ENCODE measurements at places on chromosomes 5 and 9.

DNA sequence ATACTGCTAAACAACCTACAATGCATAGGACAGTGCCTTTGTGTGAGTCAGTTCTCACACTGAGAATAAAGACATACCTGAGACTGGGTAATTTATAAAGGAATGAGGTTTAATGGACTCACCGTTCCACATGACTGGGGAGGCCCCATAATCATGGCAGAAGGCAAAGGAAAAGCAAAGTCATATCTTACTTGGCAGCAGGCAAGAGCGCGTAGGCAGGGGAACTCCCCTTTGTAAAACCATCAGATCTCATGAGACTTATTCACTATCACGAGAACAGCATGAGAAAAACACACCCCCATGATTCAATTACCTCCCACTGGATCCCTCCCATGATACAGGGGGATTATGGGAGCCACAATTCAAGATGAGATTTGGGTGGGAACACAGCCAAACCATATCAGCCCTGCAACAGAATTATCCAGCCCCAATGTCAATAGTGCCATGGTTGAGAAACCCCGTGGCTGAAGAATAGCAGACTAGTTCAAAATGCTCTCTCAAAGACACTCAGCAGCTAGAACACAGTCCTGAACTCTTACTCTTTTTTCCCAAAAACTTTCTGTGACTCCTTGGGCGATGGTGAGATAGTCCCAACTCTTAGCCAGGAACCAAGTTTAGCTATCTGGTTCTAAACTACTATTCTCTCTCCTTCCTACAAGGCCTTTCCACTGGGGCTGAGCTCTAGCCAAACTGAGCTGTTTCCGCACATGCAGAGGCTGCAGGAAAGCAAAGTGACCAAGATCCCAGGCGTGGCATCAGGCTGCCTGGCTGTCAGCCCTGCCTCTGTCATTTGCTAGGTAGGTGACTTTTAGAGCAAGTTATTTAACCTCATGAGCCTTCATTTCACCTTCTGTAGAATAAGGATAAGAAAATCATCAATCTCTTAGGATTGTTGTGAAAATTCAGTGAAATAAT lies 21.7 kb downstream of the FAT2 start:
- DNase-seq: no peak

- peak; percentile 85 for DNase-seq
These were observed 159.3 kb downstream of the SYK start for GRCh38 chr9:90960941-90961340.

- DNase-seq: no peak
These were observed 440.9 kb upstream of the C9orf72 start for GRCh38 chr9:28014212-28014611.

GRCh38 chr5:61604076-61605025 lies 272.3 kb downstream of the ZSWIM6 start:
- DNase-seq: no peak

DNA sequence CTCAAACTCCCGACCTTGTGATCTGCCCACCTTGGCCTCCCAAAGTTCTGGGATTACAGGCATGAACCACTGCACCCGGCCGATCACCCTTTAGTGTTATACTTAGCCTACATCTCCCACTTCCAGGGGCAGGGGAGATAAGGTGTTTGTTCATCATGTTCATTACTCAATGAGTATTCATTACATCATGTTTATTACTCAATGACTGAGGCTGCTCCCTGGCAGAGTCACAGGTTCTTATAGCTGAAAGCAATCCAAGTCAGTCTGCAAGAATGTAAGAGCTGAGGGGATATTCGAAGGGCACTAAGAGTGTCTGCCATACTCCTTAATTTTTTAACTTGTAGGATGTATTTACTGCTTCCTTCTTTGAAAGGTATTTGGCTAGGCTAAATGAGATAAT lies 214.2 kb downstream of the SPATA31D1 start:
- peak; percentile 56 for DNase-seq

DNA sequence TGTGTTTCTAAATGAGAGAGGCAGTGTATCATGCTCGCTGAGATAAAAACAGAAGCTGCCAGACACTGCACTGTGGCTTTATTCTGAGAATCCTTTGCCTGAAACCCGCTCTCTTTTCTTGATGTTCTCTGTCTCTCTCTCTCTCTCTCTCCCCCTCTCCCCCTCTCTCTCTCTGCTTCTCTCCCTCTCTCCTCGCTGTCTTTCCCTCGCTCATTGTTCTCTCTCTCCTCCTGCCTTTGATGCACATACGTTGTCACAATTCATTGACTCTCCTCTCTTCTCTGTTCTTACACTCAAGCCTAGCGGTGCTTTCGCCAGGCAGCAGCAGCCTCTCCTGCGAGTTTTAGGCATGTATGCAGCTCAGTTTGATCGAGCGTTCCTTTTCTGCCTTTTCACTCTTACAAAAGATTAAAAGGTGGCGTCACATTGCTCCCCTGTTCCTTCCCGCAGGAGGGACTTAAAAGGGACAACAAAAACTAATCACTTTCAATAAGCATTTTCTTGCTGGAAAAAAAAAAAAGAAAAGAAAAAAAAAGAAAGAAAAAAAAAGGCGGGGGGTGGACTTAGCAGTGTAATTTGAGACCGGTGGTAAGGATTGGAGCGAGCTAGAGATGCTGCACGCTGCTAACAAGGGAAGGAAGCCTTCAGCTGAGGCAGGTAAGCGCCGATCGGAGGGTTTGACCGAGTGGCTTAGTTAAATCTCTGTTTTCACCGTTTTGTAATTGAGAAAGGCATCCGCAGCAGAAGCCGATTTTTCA lies 717.9 kb upstream of the WWC1 start:
- DNase-seq: no peak

- DNase-seq: no peak
These were observed 12.8 kb downstream of the PAM start for GRCh38 chr5:102767862-102768261.

DNA sequence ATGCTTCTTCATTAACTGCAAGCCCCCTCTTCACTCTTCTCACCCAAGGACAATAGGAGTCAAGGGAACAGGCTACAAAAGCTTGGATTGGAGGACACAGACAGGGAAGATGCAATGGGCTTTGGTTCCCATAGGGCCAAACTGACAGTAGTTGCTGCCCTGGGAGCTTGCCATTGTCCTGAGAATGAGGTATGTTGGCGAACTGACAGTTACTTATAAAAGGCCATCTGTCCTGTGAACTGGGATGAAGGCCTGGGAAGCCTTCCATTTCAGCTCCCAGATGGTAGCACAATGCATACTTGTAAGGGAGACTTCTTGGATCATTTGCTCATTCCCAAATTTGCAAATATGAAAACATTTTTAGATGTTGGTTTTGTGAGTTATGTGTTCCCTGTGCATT lies 88.9 kb downstream of the SNCAIP start:
- peak; percentile 8 for DNase-seq

- DNase-seq: no peak
These were observed 33.5 kb upstream of the SMU1 start for GRCh38 chr9:33109850-33110595.

DNA sequence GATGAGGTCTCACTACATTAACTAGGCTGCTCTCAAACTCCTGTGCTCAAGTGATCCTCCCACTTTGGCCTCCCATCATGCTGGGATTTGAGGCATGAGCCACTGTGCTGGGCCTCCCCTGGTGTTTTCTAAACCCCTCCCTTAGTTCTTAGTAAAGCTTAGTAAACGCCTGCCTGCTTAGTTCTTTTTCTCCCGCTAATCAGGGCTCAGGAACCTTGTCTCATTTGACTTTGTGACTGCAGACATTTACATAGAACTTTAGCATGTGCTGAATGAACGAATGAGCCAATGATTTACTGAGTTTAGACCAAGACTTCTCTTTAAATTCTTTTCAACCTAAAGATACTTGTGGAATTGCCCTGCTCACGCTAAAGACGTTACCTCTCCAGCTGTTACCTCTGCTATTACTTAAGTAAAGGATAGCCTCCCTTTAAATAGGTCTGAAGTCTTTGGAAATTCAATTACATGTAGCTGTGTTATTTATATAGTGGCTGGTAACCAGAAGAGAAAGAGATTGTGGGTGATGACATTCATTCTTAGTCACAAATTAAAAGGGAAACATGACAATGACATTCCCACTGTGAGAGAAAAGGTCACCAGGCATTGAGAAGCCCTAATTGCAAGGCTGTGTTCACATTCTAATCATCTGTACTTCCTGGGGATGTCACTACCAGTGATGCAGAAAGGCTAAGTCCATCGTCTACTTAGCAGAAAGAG lies 18.6 kb upstream of the SUSD1 start:
- no peak for DNase-seq

- peak; percentile 80 for DNase-seq
These were observed at the start of gene CLTB for GRCh38 chr5:176415952-176416924. CLTB (minus strand) TSS chr5:176416539; CDS start chr5:176416363, 176 bp downstream.

- DNase-seq: no peak
These were observed 7.6 kb downstream of the RAB24 start for GRCh38 chr5:177295924-177296323.

GRCh38 chr5:174755106-174755505 lies 30.7 kb downstream of the MSX2 start:
- no peak for DNase-seq

DNA sequence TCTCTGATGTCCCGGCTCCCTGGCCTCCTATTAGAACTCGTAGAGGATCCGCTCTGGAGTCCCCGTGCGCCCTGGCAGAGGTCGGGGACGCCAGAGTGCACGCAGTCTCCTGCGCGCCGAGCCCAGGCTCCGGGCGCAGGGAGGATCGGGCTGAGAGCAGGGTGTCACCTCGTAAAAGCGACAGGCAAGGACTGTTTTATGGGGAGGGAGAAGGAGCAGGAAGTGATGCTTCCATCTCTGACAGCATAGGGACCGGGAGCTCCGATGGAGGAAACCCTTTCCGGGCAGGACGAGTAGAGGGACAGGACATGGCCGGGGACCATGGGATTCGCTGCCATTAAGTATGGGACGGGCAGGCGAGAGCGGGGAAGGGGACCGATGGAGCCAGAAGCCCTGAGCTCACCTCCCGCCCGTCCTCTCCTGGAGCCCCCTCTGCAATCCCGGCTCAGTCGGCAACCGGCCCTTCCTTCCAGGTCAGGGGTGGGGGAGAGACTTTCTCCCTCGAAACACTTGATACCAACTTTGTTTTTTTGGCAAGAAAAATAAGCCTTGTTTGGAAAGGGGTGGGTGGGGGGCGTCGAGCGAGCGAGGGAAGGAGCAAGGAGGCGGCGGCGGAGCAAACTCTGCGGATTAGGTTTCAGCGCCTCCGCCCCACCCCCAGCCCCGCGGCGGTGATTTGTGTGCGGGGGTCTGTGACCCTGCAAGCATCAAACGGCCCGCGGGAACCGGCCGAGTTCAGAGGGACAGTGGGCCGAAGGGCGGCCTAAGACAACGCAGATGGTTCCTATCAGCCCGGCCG lies 12.6 kb downstream of the LMX1B start:
- no peak for DNase-seq

GRCh38 chr5:179158556-179158955 lies 98.4 kb downstream of the ZNF354C start:
- DNase-seq: no peak

- DNase-seq: no peak
These were observed 31.3 kb downstream of the TSPAN17 start for GRCh38 chr5:176678584-176678983.

DNA sequence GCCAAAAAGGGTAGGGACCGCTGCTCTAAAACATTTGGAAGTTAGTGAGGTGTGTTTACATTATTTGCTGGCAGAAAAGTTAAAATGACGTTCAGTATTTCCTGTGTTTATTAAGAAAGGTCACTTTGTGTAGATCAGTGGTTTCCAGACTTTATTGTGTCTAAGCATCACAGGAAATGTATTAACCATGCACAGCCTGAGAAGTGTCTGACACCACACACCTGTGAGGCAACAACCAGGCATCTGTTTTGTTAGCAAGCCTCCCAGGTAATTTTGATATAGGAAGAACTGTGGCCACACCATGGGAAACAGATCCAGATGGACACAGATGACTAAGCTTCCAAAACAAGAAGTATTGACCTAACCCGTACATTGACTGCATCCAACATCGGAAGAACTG lies 12.0 kb downstream of the TTC1 start:
- no peak for DNase-seq

DNA sequence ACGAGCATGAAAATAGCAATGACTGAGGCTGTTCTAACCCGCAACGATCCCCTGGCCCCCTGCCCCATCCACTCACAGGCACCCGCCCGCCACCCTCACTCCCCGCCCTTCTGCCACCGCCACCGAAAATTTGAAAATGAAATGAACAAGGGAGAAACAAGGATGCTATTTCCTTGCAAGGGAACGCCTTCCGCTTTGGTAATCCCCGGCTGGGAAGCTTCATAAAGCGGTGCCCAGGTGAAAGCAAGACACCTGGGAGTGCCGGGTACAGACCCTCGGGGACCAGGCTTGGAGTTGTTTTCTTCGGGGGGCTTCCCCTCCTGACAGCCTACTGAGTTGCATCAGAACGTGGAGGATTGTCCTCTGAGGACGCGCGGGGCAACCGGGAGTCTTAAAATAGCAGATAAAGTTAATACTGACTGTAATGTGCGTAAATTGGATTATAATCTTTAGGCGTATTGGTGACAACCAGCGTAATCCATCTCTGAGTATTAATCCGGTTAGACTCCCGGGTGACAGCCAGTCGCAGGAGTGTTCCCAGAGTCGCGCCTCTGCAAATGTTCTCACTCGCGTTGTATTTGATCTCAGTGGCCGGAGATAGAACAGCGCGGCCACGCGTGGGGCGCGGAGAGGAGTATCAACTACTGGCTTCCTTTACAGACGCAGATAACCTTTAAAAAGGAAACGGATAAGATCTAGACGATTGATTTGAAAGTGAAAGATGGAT lies 885 bp upstream of the MLLT3 start:
- no peak for DNase-seq

- no peak for DNase-seq
These were observed 1.1 kb downstream of the CFAP77 start for GRCh38 chr9:132411091-132411508.

DNA sequence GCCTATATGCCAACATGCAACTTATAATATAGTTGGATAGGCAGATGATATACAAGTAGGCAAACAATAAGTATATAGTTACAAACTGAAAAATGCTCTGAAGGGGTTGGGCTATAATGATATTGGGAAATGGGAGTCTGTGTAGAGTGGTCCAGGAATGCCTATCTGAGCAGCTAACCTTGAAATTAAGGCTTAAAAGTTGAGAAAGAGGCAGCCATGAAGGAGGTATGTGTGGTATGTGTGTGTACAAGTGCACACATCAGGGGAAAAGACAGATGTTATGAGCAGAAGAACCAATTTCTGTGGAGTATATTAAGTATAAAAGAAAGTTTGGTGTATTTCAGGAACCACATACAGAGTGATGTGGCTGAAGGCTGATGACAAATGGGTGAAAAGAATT lies 154.9 kb upstream of the PAPPA start:
- DNase-seq: peak; percentile 21
